ENCODE measurements at places on chromosomes 7 and 10. TPM values are rescaled to one million over a fixed set of nuclear protein-coding genes. Genes with fewer than 3 reads are reported as not detected.

- no peaks in the 10 kb centered on the region for H3K36me3 ChIP-seq
- no peak overlapping the region for H3K4me3 ChIP-seq
- peak overlapping the region; percentile 93 for H3K27ac ChIP-seq
- no peaks in the 10 kb centered on the region for H3K27me3 ChIP-seq
Observed at GRCh38 chr7:116403265-116403664, 96.3 kb upstream of the CAV2 start.

DNA sequence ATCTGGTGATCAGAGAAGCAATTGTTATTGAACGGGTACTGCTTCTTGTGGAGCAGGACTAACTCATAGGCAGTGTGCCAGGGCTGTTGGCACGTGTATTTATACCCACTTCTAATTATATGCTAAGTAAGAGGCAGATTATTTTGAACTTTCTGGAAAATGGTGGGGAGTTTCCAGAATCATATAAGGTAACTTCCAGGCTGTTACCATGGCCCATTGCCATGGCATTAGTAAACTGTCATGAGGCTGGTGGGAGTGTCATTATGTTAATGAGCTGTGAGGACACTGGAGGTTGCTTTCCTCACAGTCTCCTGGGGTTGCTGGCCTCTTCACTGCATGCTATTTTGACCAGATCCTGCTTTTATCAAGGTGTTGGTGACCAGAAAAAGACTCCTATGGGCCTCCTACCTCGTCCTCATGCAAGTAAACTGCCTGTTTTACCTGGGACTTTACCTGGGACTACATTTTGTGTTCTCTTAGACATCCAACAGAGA lies 122.6 kb downstream of the KCND2 start:
- H3K27ac ChIP-seq: no peak overlapping the region
- DNase-seq: no peak
- no peak overlapping the region for H3K4me3 ChIP-seq
- no peaks in the 10 kb centered on the region for H3K4me1 ChIP-seq
- H3K36me3 ChIP-seq: no peaks in the 10 kb centered on the region

Gene FOXI2
- not detected for total RNA-seq

Gene SPRN
- 0.64 TPM for total RNA-seq

DNA sequence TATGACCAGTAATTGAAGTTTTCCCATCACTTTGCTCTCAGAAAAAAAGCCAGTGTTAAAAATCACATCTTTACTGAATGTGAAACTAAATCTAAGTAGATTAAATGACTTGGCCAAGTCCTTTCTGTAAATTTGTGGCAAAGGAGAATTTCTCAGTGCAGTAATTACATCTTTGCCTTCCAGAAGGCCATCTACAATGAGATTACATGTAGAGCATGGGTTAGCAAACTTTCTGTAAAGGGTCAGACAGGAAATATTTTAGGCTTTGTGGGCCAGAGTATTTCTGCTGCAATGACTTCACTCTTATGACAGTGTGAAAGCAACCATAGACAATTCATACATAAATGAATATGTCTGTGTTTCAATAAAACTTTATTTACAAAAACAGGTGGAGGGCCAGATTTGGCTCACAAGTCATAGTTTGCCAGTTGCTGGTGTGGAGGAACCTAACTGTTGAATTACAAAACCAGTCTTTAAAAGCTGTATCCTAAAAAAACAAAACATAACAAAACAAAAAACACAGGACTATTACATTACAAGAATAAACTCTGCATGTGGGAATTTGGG lies 191.0 kb downstream of the TAX1BP1 start:
- H3K36me3 ChIP-seq: no peaks in the 10 kb centered on the region
- no peak for DNase-seq
- H3K4me3 ChIP-seq: no peak overlapping the region
- H3K27ac ChIP-seq: no peak overlapping the region
- H3K27me3 ChIP-seq: no peaks in the 10 kb centered on the region

Gene EPO
- not detected for total RNA-seq

DNA sequence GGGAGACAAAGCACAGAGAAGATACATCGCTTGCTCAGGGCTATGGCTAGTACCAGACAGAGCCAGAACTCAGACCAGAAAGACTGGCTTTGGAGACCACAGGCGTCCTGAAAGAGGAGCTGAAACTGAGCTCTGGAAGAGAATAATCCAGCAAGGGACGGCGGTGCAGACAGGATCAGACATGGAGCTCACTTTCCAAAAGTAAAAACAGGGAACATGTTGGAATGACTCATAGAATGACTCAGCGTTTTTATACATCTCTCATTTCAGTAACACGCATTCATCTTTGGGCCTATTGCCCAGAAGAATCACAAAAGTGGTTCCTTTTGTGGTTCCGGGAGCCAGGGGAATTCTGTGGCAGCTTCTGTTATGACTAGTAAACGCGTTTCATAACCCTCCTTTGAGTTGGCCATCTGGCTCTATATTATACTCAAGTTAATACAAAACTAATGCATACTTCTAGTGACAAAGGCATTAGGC lies 37.2 kb downstream of the PLEKHS1 start:
- H3K36me3 ChIP-seq: no peaks in the 10 kb centered on the region
- H3K4me3 ChIP-seq: no peak overlapping the region
- DNase-seq: peak; percentile 46
- H3K4me1 ChIP-seq: peaks cover 3% of the 10 kb centered on the region
- 0 out of 2 replicates have a peak overlapping the region, but pooled peaks have one; percentile 9 for H3K27ac ChIP-seq

Gene GRID2IP
- total RNA-seq: 0.13 TPM

Gene GPR37
- total RNA-seq: 1.3 TPM
